NCI-H460 (cell line): ENCODE measurements at places on chromosomes 3 and 15.

GRCh38 chr3:126270145-126270811 is 86.9 kb downstream of the KLF15 start:
- DNase-seq: no peak

DNA sequence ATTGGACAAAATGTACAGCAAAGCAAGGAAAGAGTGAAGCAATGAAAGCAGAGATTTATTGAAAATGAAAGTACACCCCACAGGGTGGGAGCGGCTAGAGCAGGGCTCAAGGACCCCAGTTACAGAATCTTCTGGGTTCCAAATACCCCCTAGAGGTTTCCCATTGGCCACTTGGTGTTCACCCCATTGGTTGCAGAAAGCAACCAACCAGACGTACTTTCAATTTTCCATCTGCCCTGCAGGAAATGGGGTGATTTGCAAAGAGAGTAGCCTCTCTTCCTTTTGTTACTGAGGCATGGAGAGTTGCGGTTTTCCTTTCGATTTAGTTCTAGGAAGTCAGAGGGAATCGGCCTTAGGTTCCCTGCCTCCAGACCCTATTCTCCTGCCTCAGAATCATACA is 2.4 kb downstream of the PML start:
- no peak for DNase-seq

DNA sequence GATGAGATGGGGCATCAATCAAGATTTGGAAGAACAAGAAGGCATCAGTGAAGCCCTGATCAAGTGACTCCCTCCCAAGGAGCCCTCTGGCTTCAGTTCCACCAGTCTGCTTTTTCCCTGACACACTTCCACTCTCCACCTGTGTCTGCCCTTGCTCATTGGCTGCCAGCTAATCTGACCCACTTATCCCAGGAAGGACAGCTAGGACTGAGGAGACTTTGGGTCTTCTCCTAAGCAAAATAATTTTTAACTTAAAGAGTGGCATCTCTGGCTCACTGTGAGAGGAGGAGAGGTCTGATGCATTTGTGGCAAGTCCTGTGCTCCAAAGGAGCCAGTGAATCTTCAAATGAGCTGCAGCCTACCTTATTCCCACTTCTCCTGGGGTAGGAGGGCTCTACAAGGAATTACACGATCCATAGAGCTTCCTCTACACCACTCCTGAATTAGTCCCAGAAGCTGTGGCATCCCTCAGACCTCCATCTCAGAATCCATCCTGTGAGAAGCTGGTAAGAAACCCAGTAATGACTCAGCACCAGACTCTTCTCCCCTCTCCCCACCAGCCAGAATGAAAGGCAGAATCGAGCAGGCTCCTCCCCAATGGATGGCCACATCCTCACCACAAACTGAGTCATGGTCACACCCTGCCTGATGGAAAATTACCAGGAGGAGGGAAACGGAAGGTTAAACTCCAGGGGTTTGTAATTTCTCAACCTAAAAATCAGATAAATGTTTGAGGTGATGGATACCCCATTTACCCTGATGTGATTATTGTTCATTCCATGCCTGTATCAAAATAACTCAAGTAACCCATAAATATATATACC is 6.3 kb upstream of the PKM start:
- peak; percentile 96 for DNase-seq

DNA sequence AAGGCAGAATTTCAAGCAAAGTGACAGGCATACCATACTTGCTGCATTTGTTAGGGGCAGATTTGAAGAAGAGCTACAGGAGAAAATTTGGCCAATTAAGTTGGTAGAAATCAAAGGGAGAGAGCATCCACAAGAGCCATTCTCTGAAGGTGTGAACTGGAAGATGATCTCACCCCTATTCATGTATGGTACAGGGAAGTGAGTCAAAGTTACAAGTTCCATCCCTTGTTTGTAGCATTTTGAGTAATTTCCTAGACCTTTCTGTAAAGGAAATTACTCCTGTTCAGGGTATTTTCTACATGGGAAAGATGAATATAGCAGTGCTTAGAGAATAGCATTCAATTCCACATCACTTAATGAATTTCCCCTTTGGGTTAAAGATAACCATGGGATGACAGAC is 28.4 kb downstream of the TTC14 start:
- DNase-seq: no peak

DNA sequence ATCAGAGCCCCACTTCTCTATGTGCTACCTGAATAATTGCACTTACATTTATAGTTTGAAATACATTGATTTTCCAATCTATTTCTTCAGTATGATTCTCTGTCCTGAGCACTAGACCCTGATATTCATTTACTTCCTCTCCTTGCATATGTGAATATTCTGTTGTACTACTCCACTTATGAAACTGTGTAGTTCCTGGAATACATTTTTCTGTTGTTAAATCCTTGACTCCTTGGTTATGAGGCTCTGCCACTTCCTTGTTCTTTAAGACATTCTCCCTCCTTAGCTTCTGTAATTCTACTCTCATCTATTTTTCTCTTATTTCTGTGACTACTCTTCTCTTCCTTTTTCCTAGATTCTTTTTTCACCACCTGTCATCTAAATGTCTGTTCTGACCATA is 12.9 kb upstream of the MGA start:
- no peak for DNase-seq

GRCh38 chr3:50266017-50266416 is 2.9 kb upstream of the SEMA3B start:
- DNase-seq: no peak

DNA sequence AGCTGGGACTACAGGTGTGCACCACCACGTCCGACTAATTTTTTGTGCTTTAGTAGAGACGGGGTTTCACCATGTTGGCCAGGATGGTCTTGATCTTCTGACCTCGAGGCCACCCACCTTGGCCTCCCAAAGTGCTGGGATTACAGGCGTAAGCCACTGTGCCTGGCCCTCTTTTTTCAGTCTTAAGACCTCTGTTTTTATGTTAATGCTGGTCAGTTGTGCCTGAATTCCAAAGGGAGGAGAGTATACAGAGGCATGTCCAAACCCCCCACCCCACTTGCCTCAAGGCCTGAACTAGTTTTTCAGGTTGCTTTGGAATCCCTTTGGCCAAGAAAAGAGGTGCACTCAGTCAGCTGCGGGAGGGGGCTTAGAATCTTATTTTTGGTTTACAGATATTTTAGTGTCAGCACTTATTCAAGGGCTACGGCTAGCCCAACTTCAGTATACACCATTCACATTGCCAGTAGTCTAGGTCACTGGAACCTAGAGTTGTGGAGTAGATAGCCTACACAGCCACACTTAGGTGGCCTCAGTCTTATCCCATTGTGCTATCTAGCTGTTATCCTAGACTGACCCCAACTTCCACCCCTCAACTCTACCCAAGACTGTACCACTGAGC is 128.0 kb upstream of the TPM1 start:
- no peak for DNase-seq

- no peak for DNase-seq
Measured at GRCh38 chr3:127488740-127489139, 101.8 kb downstream of the TPRA1 start.

- no peak for DNase-seq
Measured at GRCh38 chr15:65264863-65265430, 21.7 kb downstream of the PARP16 start.

GRCh38 chr3:149703466-149703865 is 45.6 kb upstream of the WWTR1 start:
- DNase-seq: no peak

DNA sequence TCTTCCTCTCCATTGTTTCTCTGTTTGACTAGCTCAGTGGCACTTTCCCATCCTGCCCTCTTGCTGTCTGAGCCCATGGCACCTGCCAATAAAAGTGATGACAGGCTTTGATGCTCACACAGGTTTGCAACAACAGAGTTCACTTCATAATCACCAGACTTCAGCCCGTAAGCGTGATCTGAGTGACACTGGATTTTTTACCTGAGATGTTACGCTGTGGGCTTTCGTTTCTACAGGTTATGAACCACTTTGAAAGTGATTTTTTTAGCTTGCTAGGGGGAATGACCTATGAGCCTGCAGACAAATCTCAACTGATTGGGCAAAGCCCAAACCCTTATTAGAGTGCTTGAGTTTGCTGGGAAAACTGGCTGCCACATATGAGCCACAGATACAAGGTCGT is 173.9 kb upstream of the ICE2 start:
- DNase-seq: no peak

GRCh38 chr3:180543877-180544276 is 58.1 kb upstream of the TTC14 start:
- DNase-seq: no peak

DNA sequence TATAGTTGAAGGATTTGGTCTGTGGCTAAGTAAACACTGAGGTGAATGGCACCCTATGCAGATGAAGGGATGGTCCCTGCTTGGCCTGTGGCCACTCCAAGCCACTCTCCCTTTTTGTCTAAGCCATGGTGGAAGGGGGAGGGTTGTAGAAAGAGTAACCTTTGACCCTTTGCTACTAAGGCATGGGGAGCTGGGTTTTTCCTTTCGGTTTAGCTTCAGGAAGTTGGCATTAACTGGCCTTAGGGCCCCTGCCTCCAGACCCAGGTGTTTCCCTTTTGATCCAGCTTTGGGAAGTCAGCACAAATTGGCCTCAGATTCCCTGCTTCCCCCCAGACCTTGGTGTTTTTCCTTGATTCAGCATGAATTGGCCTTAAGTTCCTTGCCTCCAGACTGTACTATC is 49.5 kb downstream of the EFCAB12 start:
- no peak for DNase-seq

GRCh38 chr3:137438561-137438960 is 325.6 kb upstream of the SOX14 start:
- no peak for DNase-seq

DNA sequence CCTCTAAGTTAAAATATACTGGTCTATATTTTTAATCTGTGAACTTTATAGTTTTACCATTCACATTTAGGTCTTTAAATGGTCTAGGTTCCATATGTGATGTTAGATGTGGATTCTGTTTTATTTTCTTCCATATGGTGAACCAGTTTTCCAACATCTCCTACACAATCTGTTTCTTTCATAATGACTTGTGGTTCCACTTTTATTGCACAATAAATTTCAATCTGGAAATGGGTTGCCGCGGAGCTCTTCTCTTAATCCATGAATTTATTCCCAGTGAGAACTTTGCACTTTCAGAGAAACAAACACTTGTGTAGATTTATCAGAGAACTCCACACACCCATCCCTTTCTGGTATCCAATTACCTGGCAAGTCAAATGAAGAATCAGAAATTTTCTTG is 20.9 kb upstream of the SPPL2A start:
- no peak for DNase-seq

GRCh38 chr3:128072454-128073184 is 20.4 kb downstream of the SEC61A1 start:
- DNase-seq: no peak

DNA sequence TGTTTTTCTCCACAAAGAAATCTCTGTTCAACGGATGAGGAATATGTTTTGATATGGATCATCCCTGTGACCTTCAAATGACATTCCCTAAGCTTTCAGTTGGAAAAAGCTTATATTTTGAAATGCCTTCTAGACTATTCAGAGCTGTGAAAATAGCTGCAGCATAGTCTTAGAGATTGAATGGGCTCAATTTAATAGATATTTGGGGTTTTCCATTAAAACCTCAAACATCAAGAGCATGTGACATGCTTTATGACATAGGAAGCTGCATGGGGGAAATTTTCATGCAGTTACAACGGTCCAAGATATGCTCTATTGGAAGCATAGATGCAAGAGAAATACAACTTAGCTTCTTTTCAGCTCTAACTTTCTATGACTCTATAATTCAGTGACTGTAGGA is 102.8 kb downstream of the LSAMP start:
- no peak for DNase-seq

GRCh38 chr3:120988994-120989393 is 81.0 kb downstream of the STXBP5L start:
- no peak for DNase-seq

DNA sequence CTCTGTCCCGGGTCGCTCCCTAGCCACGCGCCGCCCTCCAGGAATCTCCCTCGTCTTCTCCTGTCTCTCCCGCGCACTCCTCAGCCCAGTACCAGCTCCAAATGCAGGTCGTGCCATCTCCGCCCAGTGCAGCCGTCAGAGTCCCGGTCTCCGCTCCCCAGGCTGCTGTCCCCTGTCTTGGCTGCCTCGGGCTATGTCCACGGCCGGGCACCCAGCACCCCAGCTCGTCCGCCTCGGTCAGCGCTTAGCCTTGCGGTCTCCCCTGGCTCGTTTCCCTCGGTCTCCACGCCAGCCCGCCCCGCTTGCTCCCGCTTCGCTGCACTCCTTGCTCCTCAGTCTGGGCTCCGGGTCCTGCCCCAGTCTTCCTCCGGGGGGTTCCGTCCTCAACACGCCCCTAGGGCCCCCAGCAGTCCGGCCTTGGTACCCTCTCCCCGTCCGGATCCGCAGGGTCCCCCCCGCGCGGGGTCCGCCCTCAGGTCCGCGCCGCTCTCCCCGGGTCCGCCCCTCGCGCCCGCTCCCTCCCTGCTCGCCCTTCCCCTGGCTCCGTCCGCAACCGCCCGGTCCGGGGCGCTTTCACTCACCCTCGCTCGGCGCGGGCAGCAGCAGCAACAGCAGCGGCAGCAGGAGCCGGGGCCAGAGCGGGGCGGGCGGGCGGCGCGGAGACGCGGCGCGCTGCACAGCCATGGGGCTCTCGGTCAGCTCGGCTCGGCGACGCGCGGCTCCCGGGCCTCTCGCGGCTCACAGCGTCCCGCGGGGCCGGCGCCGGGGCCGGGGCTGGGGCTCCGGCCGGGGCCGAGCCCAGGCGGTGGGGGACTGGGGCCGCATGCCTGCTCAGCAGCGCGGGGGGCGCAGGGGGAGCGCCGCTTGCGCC is 462 bp downstream of the IGDCC3 start:
- no peak for DNase-seq

DNA sequence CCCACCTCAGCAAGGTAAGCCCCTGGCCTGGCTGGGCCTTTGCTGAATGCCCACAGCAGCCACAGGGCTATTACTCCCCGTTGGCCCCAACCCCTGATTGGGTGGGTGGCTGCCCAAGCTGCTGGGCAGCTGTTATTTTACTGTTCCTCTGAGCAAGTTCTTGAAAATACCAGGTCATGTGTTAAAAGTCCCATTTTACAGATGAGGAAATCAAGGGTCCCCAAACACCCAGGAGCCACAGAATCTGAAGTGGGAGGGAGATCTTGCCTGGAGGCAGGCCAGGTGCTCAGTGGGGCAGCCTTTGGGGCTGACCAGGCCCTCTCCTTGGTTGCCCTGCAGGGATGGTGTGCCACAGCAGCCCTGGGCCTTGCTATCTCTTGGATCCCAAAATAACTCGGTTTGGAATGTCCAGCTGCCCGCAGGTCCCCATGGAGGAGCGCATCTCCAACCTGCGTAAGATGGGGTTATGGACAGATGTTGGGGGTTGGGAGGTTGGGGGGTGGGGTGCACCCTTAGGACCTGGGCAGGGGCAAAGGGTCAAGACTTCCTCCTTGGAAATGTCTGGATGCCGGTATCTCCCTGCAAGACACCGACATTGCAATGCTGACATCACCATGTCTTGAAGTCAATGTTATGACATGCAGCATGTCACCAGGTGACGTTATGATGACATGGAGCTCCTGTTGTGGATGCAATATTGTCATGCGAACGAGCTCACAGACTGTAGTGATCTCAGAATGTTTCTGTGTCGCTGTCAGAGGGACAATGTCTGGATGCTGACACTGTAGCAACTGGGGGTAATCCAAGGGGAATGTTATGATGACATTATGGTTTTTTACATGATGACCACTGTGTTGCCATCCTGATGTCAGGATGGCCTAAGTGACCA is 13.3 kb upstream of the CSPG4 start:
- DNase-seq: no peak

GRCh38 chr3:28841441-28841840 is 439.4 kb upstream of the RBMS3 start:
- DNase-seq: no peak

GRCh38 chr3:142046320-142047020 is 102.9 kb downstream of the TFDP2 start:
- no peak for DNase-seq
